Fibroblast of skin of abdomen (primary cell): ENCODE measurements at places on chromosomes 7 and 10.
A peak's percentile ranks its signal among the peaks of the same experiment; 100 is the strongest.

GRCh38 chr7:90709501-90710465 is 113.7 kb downstream of the CDK14 start:
- DNase-seq = peak; percentile 68

DNA sequence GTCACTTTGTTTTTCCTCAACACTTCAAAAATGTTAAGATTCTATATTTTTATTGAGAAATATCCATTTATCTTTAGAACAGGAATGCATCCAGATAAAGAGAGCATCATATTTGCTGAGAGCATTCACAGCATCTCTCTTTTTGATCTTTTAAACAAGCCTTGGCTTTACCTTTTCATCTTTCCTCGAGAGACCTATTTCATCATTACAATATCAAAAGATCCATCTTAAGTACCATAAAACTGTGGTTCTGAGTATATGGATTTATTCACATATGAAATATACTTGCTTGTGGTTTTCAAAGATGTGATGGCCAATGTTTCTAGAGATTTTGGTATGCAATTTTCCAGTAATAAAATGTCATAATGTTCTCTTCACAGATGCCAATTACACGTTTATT is 1140.9 kb downstream of the GATA3 start:
- DNase-seq = no peak

- no peak for DNase-seq
These were observed 42.1 kb upstream of the WIPF3 start for GRCh38 chr7:29764227-29764626.

DNA sequence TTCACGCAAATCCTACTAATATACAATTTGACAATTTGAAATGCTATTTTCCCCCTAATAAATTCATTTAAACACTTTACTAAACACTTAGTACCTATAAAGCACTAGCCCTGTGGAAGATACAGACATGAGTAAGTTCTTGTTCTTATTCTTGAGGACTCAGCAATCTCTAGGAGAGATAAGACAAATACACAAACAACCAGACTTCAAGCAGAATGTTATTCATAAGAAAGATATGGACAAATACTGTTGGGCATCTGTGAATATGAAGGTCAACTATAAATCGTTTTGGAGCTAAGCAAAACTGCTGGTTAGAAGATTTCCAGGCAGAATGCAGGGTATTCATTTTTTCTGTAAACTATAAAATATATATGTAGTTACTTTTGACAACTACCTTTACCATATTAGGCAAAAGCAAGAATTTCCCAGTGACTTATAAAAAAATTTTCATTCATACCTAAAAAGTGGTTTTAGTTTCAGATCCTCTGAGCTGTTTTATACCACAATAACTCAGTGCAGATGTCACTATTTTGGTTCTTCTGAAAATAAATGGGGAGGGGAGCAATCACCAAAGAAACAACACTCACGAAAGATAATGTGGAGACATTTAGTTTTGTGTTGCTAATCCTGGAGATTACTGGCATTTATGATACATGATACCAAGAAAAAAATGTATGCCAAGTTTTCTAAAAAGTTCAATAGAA is 3.8 kb downstream of the VPS41 start:
- DNase-seq = peak; percentile 3

DNA sequence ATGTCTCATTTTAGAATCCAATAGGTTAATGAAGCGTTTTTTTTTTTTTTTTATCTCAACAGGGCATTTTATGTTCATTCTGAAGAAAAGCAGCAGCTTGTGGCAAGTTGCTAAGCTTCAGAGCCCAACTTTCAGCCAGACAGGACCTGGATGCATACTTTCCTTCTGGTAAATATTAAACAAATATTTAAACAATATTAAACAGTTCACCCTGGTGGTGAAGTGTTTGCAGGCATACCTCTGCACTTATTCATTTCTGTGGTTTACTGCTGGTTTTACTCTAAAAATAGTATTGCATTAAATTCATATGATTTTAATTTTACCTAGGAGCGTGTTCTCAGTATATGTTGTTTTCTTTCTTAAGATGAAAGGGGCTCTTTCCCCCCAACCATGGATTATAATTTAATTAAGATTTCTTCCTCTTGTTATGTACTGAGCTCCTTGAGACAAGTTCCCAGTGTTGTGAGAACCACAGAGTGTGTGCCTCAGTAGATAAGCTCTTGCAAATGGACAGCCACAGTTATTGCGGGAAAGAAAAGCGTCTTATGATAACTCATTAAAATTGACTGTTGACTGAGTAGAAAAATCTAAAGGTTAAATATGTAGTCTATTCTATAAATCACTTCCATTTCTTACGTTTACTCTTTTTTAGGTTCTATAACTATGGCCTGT is 155.8 kb downstream of the MALRD1 start:
- DNase-seq = peak; percentile 45

DNA sequence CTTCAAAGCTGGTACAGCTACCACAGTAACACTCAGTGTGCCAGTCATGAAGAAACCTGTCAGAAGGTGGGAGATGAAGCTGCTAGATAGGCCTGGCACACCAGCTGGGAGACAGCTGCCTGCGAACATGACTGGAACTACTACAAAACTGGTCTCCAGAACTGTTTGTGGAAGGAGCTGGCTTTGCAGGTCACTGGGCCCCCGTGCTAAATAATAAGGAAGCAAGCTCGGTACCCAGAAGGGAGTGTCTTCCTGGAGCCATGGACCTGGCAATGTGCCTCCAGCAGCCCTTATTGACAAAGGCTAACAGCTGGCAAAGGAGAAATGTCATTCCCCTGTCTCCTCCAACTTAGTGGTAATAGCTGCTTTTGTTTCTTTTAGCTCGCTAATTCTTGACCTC is 1217.6 kb upstream of the LRRN3 start:
- DNase-seq = no peak

- peak; percentile 67 for DNase-seq
These were observed 64.3 kb downstream of the HOXA1 start for GRCh38 chr7:27031289-27032172.

GRCh38 chr10:50604049-50604640 is 19.6 kb downstream of the SGMS1 start:
- peak; percentile 80 for DNase-seq

GRCh38 chr10:43819464-43820230 is 171.0 kb upstream of the ZNF32 start:
- DNase-seq = peak; percentile 45

GRCh38 chr10:117260084-117260483 is 19.2 kb downstream of the SLC18A2 start:
- DNase-seq = no peak

DNA sequence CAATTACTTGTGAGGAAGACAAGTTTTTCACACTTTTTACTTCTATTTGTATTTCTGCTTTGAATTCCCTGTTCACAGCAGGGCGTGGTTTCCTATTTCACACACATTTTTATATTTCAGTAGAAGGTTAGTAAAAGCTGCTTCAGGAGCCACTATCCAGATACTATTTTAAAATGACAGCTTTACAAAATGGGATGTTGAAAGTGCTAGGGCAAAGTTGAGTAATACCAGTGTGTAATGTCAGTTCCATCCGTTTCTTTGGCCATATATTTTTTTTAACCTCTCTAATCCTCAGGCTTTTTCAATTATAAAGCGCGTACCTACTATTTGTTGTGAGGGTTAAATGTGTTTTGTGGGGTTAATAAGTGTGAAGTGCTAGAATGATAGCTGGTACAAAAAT is 276.6 kb downstream of the GPR158 start:
- no peak for DNase-seq
